ENCODE measurements at places on chromosomes 2 and 18.

DNA sequence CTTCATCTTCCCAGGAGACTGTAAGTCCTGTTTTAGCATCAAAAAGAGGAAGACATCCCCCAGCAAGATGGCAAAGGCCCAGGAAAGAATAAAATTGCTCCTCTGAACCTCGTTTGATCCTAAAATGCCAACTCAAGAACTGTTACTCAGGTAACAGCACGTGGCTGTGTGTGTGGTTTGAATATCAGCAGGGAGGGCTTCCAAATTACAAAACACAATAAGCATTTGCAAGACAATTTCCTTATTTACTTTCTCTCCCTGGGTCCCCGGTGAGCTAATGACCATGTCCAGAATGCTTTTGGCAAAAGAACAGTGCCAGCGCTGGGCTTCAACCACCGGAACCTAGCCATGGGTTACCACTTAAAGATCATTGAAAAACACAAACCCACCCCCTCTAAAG is 163.6 kb downstream of the C1D start:
- no peak for DNase-seq

DNA sequence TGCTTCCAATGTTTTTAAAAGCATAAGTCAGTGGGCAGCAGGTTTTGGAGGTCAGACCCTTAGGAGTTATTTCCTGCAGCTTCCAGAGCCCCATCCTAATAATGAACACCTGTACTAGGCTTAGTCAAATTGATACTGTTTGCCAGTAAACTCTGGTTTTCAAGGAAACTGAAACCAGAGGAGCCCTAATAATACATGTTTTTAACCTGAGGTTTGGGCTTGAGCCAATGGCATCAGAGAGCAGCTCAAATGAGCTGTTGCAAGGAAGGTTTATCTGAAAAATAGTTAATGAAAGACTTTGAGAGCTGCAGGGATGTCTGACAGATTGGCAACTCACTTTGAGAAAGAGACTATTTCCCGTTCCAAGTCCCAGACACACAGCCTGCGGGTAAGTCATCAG is 54.6 kb downstream of the DCC start:
- no peak for DNase-seq

DNA sequence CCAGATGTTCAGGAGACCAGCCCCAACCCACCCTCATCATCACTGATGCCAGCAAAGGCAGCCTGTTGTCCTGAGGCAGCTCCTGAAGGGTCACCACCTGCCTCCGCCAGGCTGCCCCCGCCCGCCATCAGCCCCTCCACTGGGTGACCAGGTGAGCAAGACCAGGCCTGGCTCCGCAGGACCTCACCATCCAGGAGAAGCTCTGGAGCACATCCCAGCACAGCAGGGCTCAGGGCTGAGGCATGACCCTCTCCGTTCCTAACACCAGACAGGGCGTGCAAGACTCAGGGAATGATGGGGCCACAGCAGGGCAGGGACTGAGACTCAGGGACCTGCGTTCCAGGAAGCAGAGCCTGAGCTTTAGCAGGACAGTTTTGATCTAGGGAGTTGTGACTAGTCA is 218.8 kb upstream of the RAB6C start:
- DNase-seq = no peak

- no peak for DNase-seq
These were observed 45.3 kb downstream of the CD28 start for GRCh38 chr2:203751685-203752271.

DNA sequence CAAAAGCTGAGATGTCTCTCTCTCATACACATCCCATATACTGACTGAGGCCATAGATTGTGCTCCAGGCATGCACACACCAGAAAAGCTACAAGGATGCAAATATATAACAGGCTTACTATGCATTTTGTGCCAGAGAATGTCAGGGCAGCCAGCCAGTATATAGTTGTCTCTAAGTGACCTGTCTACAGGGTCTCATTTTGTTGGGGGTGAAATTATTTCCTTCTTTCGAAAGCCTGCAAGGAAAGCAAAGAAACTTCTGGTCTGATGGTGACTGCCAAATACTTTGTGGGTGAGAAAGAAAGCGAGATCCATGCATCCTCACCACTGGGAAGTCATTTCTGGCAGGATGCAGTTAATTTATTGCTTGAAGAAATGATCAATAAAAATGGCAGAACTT is 70.2 kb downstream of the CDCA7 start:
- DNase-seq = no peak

DNA sequence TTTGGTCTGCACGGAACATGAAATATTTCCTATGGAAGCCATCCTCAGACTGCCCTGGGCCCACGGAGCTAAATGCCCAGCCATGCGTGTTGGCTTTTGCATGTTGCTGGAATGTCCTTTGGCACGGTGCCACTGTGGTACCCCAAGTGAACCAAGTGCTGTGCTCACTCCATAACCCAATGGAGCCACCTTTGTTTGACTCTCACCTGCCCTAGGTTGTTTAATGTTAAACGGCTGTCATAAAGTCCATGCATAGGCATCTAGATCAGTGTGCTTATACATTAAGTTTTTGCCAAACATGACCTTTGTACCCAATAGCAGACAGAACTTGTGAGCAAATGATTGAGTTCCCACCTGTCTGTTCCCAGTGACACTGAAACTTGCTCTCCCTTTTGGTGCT is 59.9 kb upstream of the TMEM87B start:
- no peak for DNase-seq

DNA sequence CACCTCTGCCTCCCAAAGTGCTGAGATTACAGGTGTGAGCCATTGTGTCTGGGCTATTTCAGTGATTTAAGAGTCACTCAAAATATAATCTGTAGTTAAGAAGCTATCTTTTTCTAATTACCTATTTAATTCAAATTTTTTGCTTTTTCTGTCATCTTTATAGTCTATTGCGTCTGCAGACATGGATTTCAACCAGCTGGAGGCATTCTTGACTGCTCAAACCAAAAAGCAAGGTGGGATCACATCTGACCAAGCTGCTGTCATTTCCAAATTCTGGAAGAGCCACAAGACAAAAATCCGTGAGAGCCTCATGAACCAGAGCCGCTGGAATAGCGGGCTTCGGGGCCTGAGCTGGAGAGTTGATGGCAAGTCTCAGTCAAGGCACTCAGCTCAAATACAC is 95.1 kb downstream of the COMMD1 start:
- DNase-seq = no peak

GRCh38 chr2:233973786-233974185 is 56.6 kb downstream of the TRPM8 start:
- DNase-seq = no peak

DNA sequence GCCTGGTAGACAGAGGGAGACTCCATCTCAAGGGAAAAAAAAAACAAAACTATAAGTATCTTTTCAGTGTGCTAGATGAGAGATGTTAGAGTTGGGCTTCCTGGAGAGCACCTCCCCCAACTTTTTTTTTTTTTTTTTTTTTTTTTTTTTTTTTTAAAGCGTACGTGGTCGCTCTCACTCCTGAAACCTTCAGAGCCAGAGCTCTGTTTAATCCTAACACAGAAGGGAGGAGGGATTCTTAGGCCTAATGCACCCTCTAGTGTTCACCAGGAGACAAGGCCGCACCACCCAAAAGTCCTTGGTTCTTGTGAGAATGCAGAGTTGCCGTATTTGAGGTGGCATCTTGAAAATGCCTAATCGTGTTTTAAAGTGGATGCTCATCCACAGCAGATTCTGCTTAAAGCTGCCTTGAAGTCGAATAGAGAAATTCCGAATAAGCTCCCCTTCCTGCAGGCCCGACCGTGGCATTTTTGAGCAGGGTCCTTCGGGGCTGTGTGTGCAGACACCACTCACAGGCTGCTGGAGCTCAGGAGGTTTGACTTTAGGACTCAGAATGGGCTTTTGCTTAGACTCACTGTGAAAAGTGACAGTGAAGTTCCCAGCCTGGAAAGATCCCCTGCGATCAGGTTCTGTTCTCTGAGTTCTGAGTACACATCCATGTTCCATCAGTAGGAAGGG is 252.6 kb downstream of the AGAP1 start:
- DNase-seq = peak; percentile 55

- no peak for DNase-seq
These were observed 22.8 kb downstream of the HPCAL1 start for GRCh38 chr2:10325278-10326145.

GRCh38 chr2:214104967-214105366 is 305.9 kb upstream of the VWC2L start:
- DNase-seq = no peak

GRCh38 chr2:172200495-172201085 is 97.9 kb upstream of the DLX2 start:
- no peak for DNase-seq

GRCh38 chr2:101360232-101360631 is 27.1 kb downstream of the CREG2 start:
- DNase-seq = no peak

- DNase-seq = no peak
These were observed 58.9 kb downstream of the TET3 start for GRCh38 chr2:74043345-74044329.

DNA sequence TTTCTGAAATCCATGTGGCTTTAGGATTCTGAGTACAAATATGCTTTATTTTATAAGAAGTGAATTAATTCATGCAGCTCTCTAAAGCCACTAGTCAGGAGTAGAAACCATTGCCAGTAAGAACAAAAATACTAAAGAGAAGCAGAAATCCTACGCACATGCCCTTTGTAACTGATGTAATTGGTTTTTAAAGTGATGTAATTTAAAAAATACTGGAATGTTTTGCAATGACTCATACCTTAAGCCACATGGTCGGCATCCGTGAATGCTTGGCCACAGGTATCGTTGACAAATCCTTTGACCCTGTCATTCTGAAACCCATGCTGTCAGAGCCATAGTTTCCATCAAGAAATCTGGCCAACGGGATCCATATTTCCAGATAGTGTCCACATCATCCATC is 213.3 kb downstream of the ACKR3 start:
- DNase-seq = no peak

DNA sequence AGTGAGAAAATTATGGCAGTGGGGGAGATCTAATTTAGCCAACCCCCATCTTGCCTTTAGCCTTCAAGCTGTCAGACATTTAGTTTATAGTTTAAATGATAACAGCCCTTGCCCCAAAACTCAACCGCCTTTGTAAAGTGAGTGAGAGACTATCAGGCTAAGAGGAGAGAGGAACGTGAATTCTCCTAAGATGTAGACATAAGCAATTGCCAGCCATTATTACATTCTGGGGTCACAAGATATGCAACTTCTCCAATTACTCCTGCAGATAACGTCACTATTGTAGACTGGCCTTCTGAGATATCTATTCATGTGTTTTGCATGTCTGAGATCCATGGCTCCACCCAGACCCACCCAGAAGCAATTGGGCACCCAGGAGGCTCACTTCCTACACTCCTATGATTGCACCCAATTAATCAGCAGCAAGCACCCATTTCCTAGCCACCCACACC is 307.3 kb downstream of the NBAS start:
- no peak for DNase-seq

- no peak for DNase-seq
These were observed 63.0 kb downstream of the TANK start for GRCh38 chr2:161223139-161223732.

GRCh38 chr2:16506366-16506765 is 159.3 kb downstream of the CYRIA start:
- DNase-seq = no peak

DNA sequence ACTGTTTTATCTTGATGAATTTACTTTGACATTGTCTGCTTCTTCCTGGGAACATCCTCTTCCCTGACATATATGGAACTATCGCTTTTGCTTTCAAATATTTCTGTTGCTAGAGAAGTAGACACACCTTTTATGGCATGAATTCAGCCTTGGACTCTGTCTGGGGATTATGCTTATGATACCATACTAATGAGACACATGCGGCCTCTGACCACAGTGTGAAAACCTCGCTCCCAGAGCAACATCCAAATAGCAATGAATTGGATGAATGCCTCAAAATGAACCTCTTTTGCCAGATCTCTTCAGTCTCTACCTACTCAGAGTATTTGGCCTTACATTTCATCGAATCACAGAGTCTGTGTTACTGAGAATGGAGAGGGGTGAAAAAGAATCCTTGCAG is 70.9 kb downstream of the PIEZO2 start:
- no peak for DNase-seq

- DNase-seq = no peak
These were observed 60.5 kb upstream of the ST3GAL5 start for GRCh38 chr2:85949280-85949679.

DNA sequence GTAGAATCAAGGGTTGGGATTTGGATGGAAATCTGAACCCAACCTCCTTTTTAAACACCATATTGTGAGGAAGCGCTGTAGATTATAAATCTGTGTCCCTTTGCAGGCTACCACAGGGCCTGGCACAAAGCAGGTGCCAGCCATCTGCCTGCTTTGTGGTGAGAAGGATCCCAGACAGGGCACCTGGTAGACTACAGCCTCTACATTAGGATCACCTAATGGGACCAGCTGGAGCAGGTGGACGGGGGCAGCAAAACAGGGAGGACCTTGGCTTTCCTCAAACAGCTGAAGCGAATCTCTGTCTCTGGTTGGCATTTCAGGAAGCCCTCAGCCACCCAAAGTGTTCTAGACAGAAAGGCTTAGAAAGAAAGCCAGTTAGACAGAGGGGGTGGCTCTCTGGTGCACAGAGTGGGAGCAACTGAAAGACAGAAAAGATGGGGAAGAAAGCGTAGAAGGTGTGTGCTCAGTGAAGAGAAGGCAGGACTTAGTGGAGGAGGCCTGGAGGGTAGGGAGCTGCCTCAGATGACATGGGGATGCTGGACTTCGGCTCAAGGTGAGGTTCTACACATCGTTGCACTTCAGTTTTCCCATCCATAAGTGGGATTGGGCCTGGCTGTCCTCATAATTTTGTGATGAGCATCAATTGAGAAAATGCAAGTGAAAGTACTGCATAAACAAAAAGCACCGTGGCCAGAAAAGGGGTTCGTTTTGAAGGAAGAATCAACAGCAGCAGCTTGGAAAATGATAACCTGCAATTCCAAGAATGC is 350.8 kb downstream of the CYRIA start:
- DNase-seq = no peak

- no peak for DNase-seq
These were observed 2.4 kb downstream of the FAM171B start for GRCh38 chr2:186696290-186696689.

GRCh38 chr18:54358495-54359040 is 862 bp downstream of the C18orf54 start:
- DNase-seq = no peak

DNA sequence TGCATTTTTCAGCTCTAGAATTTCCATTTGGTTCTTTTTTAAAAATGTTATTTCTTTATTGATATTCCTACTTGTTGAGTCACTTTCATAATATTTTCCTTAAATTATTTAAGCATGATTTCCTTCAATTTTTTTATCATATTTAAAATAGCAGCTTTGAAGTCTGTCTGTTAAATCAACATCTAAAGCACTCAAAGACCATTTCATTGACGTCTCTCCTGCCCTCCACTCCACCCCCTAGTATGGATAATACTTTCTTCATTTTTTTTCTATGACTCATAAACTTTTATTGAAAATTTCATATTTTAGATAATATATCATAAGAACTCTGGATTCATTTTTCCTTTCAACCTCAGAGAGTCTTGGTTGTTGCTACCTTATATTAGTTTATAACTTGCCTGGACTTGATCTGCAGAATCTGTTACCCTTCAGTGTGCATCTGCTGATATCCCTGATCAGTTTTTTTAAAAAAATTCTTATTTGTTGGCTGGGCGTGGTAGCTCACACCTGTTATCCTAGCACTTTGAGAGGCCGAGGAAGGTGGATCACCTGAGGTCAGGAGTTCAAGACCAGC is 59.0 kb upstream of the ZNF396 start:
- DNase-seq = no peak

Data from 8988T (cell line).